ENCODE measurements at places on chromosomes 4 and X.

- peak; percentile 51 for DNase-seq
Observed at GRCh38 chr4:139857021-139857420, 191.4 kb downstream of the MGST2 start.

DNA sequence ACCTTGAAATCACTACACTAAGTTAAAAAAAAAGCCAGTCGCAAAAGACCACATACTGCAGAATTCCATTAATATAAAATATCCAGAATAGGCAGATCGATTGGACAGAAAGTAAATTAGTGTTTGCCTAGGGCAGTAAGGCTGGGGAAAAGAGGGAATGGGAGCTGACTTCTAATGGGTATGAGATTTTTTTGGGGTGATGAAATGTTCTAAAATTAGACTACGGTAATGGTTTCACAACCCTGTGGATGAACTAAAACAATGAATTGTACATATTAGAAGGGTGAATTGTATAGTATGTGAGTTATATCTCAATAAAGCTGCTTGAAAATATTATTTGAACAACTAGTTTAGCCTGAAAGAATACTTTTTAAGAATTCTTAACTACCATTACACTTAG is 6.7 kb upstream of the GPRIN3 start:
- DNase-seq = no peak

DNA sequence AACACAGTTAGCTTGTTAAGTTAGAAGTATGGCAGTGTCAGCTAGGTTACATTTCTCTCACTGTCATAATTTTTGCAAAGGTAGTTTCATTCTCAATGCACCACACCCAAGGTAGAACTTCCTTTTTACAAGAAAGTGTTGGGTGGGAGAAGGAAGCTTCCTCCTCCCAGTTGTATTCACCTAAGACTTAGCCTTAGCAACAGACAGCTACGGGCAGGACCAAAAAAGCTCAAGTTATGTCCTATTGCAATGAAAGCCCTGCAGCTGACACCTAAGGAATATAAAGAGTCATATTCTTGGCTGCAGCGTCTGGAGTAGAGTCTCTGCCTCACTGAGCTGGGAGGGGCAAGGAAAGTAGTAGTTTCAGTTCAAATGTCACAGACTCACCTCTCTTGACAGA is 25.1 kb upstream of the PRDM8 start:
- no peak for DNase-seq

DNA sequence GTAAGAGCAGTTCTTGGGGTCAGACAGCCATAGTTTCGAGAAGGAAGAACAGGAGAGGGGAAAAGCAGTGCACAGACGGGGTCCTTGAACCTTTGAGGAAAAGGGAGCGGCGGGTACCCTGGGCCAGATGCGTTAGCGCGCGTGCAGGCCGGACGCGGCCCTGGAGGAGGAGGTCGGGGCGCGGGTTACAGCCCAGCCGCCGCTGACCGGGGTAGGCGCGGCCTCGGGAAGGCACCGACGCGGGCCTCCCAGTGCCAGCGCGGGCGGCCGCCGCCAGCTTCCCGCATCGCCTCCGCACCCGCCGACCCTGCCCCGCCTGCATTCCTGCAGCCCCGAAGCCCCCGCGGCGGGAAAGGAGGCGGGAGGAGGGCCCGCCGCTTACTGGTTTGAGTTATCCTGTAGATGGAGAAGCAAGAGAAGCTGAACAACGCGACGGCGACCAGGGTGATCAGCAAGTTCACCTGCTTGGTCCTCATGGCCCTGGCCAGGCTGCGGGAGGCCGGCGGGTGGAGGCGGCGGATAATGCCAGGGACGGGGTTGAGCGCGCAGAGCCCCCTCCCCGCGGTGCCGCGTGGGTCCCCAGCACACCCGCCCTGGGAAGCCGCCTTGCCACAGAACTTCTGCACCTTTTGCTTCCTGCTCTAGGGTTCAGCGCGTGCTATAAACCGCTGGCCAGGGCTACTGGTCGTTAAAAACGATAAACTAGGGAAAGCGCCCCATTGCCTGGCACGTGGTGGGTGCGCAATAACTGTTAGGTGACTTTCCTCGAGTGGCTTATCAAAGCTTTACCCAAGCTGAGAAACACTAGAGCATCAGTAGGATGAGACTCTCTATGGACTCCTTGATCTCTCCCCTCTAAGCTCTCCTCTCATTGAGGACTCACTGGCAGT is at the start of gene MGAT4D:
Gene MGAT4D, minus strand, starts transcription at position 547 of the 890 bp plus-strand sequence. Its CDS starts 71 bp downstream, at position 476.
- DNase-seq = no peak

DNA sequence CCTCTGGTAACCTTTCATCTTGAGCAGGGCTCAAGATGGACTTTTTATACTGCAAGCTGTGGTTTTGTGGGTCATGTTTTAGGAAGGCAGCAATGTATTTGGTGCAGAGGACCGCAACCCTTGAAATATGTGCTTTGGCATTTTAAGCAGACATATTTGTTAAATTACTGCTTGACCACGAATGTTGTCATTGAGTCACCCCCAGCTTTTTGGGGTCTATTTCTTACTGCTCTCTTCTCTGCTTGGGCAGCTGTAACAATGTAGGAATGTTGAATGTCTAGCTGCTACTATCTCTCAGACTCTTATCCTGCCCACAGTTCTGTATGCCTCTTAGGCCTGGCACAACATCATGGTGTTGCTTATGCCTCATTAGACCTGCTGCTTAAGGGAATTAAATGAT is 6.0 kb downstream of the RBPJ start:
- no peak for DNase-seq

DNA sequence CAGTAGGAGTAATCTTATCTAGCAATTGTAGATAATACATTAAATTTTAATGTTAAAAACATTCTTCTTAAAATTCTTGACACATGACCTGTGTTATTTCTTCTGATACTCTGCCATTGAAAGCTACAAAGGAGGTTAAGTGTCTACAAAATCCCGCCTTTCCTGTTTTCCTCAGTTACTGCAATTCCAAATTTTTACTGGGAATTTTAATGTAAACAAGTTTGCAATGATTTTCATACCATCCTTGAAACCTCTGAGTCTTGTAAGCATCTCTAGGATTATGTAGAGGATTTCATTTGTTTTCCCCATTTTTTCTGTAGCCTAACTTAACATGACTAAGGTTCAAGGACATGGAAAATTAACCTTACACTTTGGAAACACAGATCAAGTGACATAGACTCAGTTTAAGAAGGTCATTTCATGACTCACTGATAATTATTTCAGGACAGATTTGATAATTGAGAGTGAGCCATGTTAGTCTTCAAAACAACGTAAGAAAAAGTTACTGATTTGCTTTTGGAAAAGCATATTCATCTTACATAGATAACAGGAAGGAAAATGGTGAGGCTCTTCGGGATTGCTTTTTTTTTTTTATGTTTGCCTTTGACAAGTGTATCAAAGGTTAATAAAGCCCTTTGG is 39.6 kb upstream of the PDLIM5 start:
- no peak for DNase-seq

GRCh38 chr4:154686838-154687237 is 57.0 kb upstream of the LRAT start:
- DNase-seq = no peak

- DNase-seq = no peak
Observed at GRCh38 chr4:94458682-94459081, 6.9 kb downstream of the PDLIM5 start.

DNA sequence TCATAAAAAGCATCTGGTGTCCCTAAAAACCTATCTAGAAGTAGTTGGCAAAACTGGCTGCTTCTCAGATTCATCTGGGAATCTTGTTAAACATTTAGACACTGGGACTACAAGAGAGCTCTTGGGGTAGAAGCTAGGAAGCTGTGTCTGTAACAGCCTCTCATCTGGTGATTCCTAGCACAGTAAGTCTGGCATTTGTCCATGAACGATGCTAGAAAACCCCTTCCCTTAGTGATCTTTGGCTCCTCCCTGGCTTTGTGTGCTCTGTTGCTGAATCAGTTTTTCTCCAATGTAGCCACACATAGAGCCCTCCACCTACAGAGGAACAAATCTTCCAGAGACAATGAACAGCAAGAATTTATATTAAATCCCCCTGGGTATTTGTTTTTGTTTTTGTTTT is 951.7 kb upstream of the LCORL start:
- no peak for DNase-seq

GRCh38 chrX:102745513-102745856 is 24.9 kb downstream of the GPRASP3 start:
- no peak for DNase-seq

DNA sequence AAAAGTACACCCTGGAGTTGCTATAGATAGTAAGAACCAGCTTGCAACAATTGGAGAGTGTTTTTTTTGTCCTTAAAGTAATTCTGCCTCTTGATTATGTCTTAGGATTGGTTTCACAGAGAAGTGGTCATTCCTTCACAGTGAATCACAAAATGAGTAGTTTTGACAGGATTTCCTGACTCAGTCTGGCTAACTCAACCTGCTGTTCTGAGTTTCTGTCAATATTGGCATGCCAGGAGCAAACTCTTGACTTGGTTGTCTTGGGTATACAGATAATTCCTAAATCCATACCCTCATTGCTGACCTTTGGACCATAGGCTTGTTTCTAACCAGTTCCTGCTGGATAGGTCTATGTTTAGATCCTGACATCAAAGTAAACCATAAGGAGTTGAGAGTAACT is 9.4 kb downstream of the FHIP1A start:
- no peak for DNase-seq

DNA sequence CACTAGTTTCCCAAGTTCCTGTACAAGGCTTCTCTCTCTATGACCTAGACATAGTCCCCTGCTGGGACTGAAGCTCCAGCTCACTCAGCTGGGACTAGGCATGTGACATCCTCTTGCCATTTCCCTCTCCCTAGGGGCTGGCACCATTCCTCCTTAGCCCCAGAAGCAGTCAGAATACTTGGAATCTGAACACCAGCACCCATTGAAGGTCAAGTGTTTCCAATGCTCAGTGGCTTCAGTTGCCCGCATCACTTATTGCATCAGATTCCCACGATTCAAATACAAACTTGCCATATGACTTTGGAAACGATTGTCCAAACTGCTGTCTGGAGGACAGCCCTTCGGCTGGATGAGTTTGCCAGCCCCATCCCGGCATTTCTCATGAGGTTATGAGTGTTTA is 65.5 kb upstream of the HOPX start:
- DNase-seq = no peak

- DNase-seq = no peak
Observed at GRCh38 chr4:168604496-168605373, 107.9 kb downstream of the PALLD start.

DNA sequence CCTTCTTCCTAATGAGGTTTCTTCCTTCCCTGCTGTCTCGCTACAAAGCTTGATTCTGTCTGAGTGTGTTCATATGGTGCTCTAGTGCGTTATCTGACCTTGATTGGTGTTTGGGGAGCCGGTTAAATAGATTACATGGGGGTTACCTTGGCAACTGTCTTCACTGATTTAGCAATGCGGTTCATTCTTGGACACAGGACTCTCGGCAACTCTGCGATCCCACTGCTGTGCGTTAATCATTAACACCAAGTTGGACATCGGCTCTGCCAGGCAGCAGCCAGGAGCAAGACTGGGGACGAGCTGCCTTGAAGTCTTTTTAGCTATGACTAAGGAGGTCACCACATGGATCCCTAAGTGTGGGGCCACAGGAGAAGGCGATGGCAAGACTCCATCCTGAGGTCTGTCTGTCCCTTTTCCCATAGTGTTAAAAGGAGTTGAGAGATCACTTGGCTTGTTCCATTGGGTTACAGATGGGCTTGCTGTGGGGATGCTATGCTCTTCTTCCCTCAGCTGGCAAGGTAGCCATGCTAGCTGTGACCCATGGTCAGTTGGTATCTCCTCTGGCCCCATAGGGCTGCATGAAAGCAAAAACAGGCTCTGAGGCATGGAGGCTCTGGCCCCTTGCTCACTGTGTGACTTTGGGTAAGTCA is 93.4 kb upstream of the MAMLD1 start:
- no peak for DNase-seq

DNA sequence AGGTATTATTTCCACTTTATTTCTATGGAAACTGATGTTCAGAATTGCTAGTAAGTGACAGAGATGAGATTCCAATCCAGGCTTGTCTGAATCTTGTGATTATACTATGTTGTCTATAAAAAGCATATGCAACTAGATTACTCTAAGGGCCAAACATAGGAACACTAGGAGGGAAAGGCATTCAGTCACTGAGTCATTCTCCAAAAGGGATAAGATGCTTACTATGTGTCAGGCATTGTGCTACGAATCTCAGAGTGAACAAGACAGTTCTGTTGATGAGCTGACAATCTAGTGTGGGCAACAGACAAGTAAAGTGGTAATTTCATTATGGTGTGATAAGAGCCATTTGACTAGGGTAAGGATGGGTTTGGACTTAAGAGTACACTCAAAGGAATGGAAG is 77.2 kb downstream of the RASL11B start:
- no peak for DNase-seq

GRCh38 chr4:56134266-56134665 is 185.5 kb downstream of the CEP135 start:
- DNase-seq = no peak

DNA sequence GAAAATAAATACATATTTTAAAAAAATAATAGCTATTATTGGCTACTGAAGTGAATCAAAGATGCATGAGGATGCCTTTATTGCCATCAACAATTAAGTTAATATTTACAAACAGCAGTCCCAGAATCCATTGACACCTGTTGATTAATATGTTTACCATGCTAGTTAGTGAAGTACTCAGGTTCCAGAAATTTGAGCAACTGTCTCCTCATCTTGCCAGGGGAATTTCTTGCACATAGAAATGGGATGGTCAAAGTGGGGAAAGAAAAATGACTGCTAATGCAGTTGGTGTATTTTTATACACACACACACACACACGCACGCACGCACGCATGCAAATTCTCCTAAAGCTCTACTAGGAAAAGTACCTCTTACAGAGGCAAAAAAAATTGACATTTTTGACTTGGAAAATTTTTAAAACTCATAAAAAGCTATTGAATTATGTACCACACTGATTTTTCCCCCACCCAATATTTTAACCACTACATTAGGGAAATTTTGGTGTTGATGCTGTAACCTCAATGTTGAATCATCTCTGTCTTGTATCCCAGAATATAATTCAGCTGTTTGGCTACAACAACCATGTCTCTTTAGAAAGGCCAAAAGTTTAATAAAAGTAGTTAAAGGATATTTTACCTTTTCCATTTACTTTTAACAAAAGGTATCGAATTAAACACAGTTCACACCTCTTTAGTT is 105.3 kb upstream of the TMEM150C start:
- no peak for DNase-seq

- no peak for DNase-seq
Observed at GRCh38 chr4:102616636-102617035, 115.5 kb downstream of the NFKB1 start.

DNA sequence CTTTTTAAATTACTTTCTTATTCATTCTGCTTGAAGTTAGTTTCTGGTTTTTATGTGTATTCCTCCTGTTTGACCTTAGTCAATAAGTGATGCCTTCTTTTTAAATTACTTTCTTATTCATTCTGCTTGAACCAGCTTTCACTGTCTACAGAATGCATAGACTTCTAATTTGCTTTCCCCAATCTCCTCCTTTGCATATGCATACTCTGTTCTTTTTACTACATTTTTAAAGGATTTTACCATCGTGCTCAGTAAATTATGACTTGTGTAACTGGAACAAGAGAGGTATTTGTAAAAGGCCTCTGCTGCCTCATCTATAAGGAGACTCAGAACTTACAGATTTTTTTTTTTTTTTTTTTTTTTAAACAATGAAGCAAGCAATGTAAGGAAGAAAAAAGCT is 228.7 kb downstream of the PPP3CA start:
- DNase-seq = no peak

GRCh38 chr4:94452476-94453371 is 982 bp downstream of the PDLIM5 start:
- DNase-seq = peak; percentile 21

- DNase-seq = no peak
Observed at GRCh38 chr4:183022617-183023016, 76.4 kb upstream of the WWC2 start.

GRCh38 chrX:148228521-148228920 is 247.4 kb downstream of the FMR1NB start:
- DNase-seq = no peak
